T-helper 1 cell (primary cell): ENCODE measurements at places on chromosomes 7 and 10.

DNA sequence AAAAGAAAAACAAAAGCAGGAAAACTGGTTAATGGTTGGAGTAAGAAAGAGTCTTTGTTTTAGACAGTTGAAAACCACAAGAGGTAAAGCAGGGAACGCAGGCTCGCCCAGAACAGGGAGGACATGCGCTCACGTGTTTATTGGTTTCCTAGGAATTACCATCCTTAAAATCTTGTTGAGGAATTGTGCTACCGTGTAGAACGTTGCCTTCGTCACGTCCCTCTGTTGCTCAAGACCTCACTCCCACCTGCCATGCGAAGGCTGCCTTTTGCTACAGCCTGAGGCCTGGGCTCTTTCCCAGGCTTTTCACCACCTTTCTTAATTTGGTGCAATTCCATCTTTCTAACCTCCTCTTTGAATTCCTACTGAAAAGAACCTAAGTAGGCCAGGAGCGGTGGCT is 61.6 kb upstream of the CAMK1D start:
- DNase-seq: no peak

DNA sequence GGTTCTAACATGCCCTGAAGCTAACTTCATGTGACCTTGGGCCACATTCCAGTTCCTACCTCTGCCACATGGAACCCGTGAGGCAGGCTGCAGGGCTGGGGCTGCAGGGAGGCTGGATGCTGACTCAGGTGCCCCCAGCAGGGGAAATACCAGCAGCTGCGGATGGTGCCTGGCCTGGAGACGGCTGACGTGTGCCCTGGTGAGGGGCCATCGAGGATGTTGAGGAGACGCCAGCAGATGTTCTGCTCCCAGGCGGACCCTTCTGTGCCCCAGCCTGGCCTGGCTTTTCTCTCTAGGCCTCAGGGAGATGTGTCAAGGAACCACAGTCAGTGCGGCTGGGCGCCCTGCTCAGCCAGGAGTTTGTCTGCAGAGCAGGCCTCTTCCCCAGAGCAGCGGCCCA is 8.8 kb downstream of the BAG3 start:
- no peak for DNase-seq

GRCh38 chr10:19892270-19892669 is 76.0 kb downstream of the PLXDC2 start:
- DNase-seq: no peak

- DNase-seq: no peak
Observed at GRCh38 chr7:47405286-47405904, 176.5 kb downstream of the TNS3 start.

DNA sequence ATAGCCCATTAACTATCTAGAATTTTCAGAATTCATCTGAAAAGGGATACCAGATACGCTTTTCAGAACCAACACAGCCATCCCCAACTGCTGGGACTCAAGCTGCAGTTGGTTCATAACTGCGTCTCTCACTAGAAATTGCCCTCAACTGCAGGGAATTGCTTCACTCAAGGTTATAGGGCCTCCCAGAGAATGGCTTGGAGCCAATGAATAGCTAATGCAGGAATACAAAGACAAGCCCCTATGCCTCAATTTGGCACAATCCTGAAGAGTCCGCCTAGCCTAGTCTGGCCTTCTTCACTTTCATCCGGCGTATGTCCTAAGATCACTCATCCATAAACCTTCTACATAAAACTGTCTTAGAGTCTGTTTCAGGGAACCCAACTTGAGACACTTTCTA is 164.0 kb downstream of the SKAP2 start:
- no peak for DNase-seq

- DNase-seq: no peak
Observed at GRCh38 chr7:50393076-50393475, 57.1 kb downstream of the FIGNL1 start.
